ENCODE measurements at places on chromosomes 16 and 17.

GRCh38 chr16:21940570-21940969, 12.6 kb upstream of the UQCRC2 start:
- DNase-seq: no peak

GRCh38 chr16:11298143-11298900, 17.2 kb upstream of the PRM1 start:
- DNase-seq: no peak

DNA sequence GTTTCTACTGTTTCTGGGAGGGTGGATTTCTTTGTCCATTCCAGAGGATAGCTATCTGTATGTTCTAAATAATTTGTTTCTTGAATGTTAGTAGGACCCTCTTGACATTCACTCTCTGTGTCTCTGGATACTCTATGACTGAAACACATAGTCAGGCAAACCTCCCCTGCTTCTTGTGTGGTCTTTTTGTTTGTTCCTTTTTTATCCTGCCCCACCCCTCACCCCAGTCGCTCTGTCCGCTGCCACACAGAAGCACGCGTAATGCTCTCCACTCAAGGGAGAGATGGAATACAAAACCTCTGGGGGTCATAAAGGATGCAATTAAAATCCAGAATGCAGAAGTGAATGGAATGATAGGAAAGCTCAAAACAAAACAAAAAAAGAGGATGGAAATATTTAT, 253.1 kb downstream of the RBFOX1 start:
- no peak for DNase-seq

GRCh38 chr17:45974916-45975630, 24.0 kb upstream of the STH start:
- no peak for DNase-seq

GRCh38 chr17:9647014-9647413, 1.7 kb downstream of the USP43 start:
- DNase-seq: no peak

DNA sequence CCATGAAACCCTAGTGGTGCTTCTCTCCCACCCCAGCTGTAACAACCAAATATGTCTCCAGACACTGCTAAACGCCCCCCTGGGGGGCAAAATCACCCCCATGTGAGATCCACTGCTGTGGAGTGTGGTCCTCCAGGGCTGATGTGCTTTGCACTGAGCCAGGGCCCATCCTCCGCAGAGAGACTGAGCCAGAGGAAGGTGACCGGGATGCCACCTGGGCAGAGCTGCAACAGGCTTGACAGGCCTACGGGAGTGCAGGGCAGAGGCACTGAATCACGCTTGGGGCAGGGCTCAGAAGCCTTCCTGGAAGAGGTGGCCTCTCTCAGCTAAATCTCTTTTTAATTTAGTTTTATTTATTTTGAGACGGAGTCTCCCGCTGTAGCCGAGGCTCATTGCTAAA, 4.4 kb downstream of the GJD3 start:
- DNase-seq: no peak

- no peak for DNase-seq
Measured at GRCh38 chr17:82787081-82787848, 35.4 kb downstream of the TBCD start.

- DNase-seq: no peak
Measured at GRCh38 chr16:28107232-28107631, 43.7 kb upstream of the GSG1L start.

DNA sequence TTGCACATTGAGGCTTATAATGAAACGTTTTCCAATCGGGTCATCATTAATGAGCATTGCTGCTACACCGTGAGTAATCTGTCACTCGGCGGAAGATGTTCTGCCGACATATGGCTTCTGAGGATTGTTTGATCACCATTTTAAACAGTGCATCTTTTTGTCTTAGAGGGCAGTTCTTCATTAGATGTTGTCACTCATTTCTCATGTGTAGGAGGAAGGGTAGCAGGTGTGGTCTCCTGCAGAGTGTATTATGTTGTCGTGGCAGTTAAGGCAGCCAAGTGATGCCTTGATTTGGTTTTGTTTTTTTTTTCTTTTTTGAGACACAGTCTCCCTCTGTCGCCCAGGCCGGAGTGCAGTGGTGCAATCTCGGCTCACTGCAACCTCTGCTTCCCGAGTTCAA, 50.5 kb downstream of the SEC14L1 start:
- DNase-seq: no peak

- DNase-seq: no peak
Measured at GRCh38 chr16:72680732-72681131, 367.2 kb downstream of the ZFHX3 start.

GRCh38 chr17:48755356-48755755, 26.8 kb upstream of the HOXB13 start:
- DNase-seq: no peak

GRCh38 chr16:3610698-3611145, 684 bp downstream of the SLX4 start:
- DNase-seq: no peak

- DNase-seq: no peak
Measured at GRCh38 chr17:79862771-79863440, 23.7 kb upstream of the CBX4 start.

DNA sequence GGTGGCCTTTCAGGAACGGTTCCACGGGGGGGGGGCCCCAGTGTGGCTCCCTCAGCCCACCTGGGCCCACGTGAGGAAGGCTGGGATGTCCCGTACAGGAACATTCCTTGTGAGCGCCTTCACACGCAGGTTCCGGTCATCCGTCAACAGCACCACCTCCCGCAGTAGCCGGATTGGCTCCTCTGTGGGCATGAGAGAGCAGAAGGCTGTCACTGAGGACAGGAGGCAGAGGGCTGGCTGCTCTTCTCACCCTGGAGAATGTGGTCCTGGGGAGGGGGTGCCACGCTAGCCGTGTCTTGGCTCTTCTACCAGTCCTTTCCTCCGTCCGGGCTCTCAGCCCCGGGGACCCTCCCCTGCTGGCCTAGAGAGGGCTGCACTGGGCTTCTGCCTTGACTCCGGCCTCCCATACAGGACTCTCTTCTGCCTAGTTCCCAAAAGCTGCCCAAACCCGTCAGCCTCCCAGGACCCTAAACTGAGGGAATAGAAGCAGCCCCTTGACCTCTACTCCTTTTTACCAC, 6.6 kb downstream of the HIC1 start:
- DNase-seq: no peak

DNA sequence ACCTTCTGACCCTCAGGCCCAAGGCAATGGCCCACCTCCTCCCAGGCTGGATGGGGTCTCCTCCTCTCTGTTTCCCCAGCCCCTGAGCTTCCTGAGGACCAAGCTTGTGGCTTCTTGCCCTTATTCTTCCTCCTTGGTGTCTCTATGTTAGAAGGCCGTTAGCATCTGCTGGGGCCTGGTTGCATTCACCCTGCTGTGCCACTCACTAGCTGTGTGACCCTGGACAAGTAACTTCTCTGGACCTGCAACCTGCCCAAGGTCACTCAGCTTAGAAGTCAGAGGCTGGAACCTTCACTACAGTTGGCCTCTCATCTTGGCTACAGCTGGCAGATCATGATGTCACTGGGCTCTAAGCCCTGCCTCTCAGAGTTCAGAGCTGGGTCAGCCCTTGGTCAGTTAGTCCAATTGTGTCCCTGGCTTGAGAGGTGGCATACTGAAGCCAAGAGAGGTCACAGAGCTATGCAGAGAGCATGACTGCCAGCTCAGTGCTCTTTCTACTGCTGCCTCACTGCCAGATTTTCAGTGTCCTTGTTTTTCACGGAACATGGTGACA, 3.0 kb downstream of the MT2A start:
- no peak for DNase-seq

DNA sequence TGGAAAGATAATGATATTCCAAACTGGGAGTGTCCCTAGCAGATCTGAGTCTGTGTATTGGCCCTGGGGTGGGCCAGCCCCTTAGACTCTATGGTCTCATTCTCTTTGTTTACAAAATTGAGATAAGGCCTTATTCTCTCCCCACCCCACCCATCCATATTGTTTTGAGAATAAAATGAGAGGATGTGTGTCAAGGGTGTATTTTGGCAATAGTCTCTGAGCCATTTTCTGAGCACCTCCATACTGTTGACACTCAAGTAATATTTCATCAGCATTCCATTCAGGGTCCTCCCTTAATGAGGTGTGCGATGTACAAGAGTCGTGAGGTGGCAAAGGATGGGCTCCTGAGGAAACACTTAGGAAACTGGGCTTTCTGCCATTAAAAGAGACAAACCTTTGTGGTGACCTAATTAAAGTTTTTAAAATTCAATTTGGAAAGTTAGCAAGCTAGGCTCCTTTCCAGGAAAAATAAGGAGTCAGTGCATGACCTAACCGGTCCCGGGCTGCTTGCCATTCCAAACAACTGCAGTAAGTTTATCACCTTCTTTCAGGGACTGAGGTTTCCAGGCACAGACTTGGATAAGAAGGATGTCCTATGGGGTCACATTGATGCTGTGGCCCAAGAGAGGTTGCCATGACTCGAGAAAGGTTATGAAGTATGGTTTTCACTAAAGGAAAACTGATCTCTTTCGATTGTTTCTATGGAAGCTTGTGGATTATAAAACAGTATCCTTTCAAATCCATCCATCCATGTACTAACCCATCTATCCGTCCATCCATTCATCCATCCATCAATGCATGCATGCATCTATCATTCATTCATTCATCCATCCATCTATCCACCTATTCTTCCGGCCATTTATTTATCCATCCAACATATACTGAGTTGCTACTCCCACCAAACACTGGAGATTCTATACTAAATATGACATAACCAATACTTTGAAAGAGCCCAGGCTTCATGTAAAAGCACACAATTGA, 443.3 kb downstream of the UTP18 start:
- no peak for DNase-seq

- DNase-seq: no peak
Measured at GRCh38 chr16:67390816-67391423, 2.4 kb downstream of the TPPP3 start.

DNA sequence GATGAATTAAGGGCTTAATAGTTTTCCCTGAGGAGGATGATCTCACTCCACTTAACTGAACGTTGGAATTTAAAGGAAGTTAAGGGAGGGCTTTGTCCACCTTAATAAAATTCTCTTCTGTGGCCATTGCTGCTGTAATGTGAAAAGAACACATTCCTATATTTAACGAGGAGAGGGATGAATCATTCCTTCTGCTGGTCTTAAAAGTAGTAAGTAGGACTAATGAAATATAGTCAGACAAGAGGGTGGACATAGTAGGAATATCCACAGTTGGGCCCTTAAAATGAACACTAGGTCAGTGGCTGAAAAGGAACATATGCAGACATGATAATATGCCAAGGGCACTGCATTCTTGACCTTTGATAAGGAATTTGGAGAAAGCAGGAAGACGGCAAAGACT, 405.6 kb downstream of the PMP22 start:
- DNase-seq: no peak

DNA sequence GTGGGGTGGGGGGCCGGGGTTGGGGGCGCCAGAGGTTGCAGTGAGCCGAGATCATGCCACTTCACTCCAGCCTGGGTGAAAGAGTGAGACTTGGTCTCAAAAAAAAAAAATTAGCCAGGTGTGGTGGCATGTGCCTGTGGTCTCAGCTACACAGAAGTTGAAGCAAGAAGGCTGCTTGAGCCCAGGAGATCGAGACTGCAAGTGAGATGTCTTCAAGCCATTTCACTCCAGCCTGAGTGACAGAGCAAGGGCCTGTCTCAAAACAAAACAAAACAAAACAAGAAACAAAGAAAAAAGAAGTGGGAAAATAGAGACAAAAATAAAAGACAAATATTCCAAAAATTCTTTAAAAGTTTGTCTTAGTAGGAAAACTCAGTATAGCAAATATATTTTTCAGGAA, 135.1 kb upstream of the CORO6 start:
- DNase-seq: no peak

GRCh38 chr17:7296189-7296861, 1.9 kb upstream of the YBX2 start:
- peak; percentile 86 for DNase-seq

- DNase-seq: no peak
Measured at GRCh38 chr16:74563828-74564263, 43.1 kb downstream of the GLG1 start.

GRCh38 chr17:81323411-81323868, 28.3 kb upstream of the SLC38A10 start:
- no peak for DNase-seq

DNA sequence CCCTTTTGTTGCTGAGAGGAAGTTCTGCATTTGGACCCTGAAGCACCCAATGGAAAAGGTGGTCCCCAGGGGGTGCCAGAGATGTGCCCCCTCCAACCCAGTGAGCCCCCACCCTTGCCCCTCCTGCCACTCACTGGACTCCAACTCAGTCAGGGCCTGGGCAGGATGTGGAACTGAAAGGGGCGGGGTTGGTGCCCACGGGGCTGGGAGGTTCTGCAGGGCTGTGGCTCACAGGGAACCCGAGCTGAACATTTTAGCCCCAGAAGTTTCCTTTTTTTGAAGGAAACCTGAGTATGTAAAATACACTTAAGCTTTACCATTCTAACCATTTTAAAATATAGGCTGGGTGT, 15.8 kb upstream of the OGFOD3 start:
- DNase-seq: no peak

DNA sequence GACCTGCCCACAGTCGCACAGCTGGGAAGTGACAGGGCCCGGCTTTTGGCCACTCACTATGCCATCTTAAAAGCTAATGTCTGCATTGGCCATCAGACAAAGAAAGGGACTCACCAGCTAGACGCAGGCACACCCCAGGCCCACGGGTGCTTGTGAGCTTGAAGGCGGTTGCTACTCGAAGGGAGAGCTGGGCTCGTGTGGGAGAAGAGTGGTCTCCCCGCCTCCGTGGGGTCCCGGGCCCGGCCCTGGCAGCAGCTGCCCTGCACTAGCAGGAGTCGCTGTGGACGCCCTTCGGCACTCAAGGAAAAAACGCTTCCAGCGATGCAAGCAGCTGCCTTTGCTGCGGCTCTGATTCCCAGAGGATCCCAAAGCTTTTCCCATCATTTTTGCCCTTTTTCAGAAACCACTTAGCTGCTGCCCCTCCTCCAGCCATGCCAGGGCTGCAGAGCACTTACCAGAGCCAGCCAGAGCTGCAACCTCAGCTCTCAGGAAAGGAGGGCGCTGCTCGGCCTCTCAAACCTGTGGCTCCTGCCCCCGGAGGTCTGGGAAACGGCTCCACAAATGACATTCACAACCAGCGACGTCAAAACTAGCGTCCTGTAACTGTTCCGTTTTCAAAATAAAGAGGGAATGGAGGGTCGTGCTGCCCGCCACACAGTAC, 12.3 kb downstream of the TRPV1 start:
- no peak for DNase-seq

GRCh38 chr16:68227850-68228553, 7.9 kb downstream of the ESRP2 start:
- no peak for DNase-seq

All from right kidney (tissue), 9 donors.